ENCODE measurements at places on chromosomes 1 and 21.

- no peak for DNase-seq
Observed at GRCh38 chr1:2529784-2530512, at the start of gene HES5. Gene HES5 (minus strand): TSS chr1:2530263. CDS start chr1:2530164, 99 bp downstream.

DNA sequence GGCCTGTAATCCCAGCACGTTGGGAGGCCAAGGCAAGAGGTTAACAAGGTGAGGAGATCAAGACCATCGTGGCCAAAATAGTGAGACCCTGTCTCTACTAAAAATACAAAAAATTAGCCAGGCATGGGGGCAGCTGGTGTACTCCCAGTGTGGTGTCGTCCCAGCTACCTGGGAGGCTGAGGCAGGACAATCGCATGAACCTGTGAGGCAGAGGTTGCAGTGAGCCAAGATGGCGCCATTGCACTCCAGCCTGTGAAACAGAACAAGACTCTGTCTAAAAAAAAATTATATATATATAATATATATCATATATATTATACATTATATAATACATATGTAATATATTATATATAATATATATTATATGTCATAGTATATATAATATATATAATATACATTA, 249.2 kb upstream of the TPTE start:
- no peak for DNase-seq

GRCh38 chr1:94119796-94120569, 965 bp downstream of the ABCA4 start:
- no peak for DNase-seq

DNA sequence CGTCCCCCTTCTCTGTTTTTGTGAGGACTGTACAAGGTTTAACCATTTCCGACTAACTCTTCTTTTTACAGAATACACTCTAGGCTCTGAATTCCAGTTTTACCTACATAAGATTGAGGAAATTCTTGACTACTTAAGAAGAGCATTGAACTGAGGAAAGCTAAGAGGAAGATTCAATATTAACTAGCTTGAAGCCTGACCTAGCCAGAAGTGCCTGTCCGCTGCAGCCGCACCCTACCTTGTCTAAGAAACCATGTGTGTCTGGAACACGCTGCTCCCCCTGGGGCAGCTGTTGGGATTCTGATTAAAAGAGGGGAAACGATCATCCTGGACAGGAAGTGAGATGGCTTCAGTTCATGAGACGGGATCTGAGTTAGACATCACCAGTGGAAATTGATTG, 28.9 kb downstream of the CA6 start:
- DNase-seq = no peak

DNA sequence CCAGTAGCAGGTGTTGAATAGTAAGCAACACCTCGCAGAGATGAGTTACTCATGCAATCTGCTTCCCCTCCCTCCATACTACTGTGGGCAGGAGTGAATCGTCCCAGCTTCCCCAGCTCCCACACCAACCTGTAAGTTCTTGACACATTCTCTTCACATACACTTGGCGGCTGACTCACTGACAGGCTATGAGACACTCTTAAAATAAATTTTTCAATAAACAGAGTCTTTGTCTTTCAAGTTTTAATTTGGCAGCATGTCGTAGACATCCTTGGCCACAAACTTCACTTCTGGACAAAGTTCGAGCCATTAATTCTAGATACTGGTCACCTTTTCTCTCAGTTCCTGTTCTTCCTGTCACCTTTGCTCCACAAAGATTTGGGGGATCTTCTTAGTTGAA, 290.7 kb downstream of the TM2D1 start:
- no peak for DNase-seq

DNA sequence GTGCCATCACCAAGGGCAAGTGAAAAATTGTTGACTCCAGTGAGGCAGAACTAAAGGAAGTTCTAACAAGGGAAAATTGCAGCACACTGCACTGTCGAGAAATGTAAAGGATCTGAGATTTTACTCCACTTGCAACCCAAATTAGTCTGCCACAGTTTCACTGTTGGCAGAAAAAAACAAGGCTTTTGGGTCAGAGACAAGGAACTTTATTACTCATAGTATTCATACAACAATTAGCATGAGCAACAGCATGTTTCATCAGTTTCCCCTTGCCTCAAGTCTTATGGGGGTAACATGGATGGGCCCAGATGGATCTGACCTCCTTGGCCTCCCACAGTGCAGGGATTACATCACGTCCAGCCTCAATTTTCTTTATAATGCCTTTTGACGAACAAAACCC, 125.3 kb downstream of the LTN1 start:
- peak; percentile 68 for DNase-seq

DNA sequence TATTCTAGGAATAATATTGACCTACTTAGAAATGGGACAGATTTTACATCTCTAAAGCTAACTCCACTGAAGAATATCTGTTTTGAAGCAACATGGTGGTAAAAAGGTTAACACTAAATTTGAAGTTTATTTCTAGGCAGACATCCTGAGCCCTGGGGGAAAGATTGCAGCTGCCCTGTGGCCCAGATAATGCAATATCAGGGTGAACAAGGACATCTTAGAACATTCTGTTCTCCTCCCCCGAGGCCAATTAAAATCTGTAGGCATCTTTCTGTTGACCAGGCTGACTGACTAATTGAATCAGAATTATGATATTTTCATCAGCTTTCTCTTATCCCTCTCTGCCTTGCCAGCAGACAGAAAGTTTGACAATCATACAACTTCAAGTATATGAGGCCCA, 149.8 kb upstream of the DUSP10 start:
- peak; percentile 78 for DNase-seq

DNA sequence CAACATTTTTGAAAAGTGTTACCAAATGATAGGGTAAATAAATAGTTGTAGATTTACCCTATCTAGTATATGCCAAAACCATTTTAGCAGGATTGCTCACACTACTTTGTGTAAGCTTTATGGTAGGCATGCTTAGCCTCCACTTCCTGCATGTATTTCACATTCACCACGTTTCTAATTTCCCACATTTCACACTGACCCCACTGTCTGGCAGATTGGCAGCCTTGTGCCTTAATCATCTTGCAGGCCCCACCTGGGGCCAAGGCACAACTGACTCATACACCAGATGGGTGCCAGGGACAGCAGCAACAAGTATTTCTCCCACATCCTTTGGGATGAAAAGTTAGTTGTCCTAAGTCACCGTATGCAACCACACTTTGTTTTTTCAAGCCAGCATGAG, 21.2 kb upstream of the CENPF start:
- peak; percentile 96 for DNase-seq

GRCh38 chr1:117540532-117540931, 65.3 kb upstream of the TENT5C start:
- no peak for DNase-seq

DNA sequence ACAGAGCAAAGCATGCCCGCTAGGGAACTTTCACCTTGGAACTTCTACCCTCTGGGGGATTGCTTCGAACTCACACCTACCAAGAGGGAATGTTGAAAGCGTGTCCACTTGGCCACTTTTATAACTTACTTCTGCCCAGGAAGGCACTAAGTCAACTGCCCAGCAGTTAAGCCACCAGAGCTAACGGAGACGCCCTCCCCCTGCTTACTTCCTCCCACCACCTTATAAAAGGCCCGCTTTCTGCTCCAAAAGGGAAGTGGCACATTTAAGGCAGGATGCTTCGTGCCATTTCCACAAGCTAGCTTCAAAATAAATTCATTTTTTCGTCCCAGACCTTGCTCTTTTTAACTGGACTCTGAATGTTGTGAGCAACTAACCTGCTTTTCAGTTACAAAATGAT, 3.2 kb upstream of the AK2 start:
- DNase-seq = no peak

GRCh38 chr1:85427331-85427730, 37.6 kb downstream of the DDAH1 start:
- DNase-seq = peak; percentile 55

DNA sequence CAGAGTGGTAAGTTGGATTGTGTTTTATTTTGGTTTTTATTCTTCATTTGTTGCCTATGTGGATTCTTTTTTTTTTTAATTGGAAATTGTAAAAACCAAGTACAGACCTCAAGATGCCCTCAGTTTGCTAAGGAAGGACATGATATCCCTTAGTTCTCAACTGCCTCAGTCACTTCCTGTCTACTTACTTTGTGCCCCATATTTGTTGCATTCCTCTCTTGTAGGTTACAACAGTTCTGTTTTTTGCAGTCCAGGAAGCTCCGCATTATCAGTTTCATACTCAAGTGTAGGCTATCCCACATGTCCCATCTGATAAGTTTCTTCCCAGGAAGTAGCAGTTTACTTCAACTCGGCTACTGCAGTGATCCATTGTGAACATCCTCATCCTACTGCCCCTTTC, 82.0 kb downstream of the RPAP2 start:
- DNase-seq = no peak

- no peak for DNase-seq
Observed at GRCh38 chr1:200938955-200939354, 44.3 kb downstream of the INAVA start.
